ENCODE measurements at places on chromosomes 3 and 15.

GRCh38 chr3:159902546-159903314, 85.9 kb upstream of the IL12A start:
- DNase-seq, result no peak

- DNase-seq, result no peak
These were observed 583.8 kb upstream of the NECTIN3 start for GRCh38 chr3:110487840-110488239.

DNA sequence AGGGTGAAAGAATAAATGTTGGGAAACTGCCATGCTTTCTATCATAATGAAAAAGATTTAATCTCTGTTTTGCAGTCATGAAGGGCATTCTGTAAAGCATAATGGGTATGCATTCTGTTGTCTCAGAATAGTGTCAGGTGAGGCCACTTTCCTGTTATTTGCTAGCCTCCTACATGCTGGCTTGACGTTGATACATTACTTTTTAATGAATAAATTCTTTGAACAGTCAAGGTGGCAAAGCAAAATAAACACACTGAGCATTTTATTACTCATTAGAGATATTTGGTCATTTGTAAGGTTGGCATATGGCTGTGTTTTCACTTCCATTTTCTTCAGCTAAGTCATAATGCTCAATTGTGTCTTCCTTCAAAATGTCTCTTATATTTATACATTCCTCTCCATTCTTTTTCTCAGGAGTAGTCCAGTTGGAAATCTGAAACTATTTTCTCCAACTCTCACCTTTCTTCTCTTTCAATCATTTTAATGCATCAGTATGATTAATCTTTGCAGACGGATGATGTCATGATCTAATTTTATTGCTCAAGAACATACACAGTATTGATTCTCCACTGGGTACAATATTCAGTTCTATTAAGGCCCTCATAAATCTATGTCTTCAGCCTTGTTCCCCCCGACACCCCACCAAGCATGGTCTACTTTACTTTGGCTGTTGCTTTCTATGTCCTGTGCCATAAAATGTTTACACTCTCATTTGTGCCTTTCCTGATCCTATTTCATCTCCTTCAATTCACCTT, 290.7 kb downstream of the GBE1 start:
- DNase-seq, result no peak

DNA sequence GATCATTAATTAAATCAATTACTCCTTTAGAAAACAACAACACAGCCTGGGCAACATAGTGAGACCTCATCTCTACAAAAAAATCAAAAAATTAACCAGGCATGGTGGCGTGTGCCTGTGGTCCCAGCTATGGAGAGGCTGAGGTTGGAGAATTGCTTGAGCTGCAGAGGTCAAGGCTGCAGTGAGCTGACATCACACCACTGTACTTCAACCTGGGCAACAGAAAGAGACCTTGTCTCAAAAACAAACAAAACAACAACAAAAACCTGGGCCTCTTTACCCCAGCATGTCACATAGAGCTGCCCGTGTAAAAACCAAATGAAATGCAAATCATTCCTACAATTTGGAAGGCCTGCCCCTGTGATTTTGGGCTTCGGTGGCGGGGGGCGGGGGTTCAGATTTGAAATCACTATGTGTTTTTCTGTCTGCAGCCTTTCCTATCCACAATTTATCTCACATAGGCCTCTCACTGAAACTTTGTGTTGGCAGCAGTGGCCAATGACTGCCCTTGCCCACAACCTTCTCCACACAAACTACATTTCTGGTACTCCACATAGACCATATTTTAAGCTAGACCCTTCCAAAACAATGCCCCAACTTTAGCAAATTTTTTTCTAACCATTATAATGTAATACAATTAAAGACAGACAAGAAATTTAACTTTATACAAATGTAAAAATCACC, 6.5 kb downstream of the ADAM10 start:
- DNase-seq, result no peak

Measured in foreskin fibroblast (primary cell).